ENCODE measurements at places on chromosomes 7 and 10.

DNA sequence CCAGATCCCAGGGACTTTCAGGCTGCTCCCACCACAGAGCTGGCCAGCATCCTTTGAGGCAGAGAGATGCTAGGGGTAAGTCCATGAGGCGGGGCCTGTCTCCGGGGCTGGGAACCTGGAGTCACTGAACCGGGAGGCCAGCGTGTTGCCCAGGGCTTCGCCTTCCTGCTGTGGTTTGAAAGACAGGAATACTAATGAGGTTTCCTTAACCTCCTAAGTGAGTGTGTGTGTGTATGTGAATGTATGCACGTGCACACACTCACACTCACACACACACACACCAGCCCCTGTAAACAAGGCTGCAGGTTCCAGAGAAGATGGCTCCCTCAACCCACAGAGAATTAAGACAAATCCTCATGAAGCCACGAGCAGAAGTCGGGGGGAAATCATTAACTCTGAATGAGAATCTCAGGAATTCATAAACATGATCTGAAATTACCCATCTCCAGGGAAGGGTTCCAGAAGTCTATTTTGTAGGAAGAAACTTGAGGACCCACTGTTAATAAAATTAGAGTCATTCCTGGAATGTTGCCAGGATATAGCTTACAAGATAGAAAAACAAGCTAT, 20.3 kb upstream of the PFKP start:
- no peak for DNase-seq

DNA sequence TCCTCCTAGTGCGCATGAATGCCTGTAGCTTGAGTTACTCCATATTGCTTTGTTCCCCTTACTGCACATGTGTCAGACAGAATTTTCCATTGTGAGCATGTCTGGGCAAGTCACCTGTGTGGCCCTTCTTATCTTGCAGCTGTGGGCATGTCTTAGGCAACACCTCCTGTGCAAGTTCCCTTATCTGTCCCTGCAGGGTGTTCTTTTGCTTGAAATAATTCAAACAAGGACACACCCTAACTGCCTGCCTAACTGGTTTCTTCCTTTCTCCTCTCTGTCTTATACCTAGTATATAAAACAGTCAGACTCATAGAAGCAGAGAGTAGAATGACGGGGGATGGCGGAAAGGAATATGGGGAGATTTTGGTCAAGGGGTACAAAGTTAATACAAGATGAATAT, 421.1 kb upstream of the SORCS1 start:
- no peak for DNase-seq

GRCh38 chr7:134684165-134684564, 37.5 kb downstream of the BPGM start:
- no peak for DNase-seq

GRCh38 chr7:6606866-6607583, 8.4 kb upstream of the ZNF853 start:
- DNase-seq: no peak

- no peak for DNase-seq
Observed at GRCh38 chr10:11870461-11870780, 47.3 kb downstream of the PROSER2 start.

- DNase-seq: no peak
Observed at GRCh38 chr10:99123336-99123735, 112.3 kb downstream of the HPSE2 start.

- DNase-seq: no peak
Observed at GRCh38 chr10:45581216-45581549, 91.4 kb downstream of the ZFAND4 start.

- DNase-seq: no peak
Observed at GRCh38 chr7:2411815-2412586, 8.6 kb downstream of the CHST12 start.

GRCh38 chr10:123808906-123809305, 82.7 kb downstream of the CPXM2 start:
- no peak for DNase-seq

DNA sequence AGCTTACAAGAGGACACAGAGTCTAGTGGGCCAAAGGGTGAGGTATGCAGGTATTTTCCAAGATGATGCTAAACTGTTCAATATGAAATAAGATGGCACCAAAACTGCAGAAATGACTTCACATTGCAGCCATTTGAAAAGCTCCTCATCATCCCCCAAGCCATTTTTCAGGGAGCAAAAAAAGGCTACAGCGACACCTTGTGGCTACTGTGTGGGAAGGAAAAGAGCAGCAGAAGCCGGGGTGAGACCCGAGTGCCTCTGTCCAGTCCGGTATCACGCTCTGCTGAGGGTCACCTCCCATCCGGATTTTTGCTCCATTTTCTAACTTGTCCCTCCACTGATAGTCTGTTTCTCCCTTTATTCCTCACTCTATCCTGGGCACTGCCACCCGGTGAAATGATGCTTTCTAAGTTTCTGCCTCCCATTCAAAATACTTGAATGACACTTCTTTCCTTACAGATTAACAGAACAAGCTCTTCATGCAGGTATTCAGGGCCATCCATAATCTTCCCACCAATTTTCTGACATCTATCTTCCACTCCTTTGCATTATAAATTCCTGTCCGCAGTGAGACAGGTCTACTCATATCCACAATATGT, 220.2 kb downstream of the DGKI start:
- no peak for DNase-seq

- no peak for DNase-seq
Observed at GRCh38 chr10:100645091-100645490, 100.3 kb upstream of the PAX2 start.

GRCh38 chr7:100192969-100193368, 15.3 kb downstream of the STAG3 start:
- DNase-seq: no peak

DNA sequence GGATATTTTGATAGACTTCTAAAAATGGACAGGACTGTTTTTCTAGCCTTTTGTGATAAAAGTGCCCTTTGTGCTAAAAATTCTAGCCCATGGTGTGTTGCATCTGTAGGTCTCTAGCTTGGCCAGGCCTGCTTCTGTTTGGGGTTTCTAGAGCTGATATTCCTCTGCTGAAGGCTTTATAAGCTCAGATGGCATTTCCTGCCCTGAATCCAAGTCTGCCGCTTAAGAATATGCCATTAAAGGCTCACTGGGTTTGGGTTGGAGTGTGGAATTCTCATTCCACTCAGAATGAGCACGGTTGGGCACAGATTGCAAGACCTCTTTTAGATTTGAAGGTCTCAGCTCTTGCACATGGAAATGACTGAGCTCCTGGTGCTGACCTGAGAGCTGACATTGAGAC, 49.4 kb upstream of the IGFBP3 start:
- DNase-seq: no peak

DNA sequence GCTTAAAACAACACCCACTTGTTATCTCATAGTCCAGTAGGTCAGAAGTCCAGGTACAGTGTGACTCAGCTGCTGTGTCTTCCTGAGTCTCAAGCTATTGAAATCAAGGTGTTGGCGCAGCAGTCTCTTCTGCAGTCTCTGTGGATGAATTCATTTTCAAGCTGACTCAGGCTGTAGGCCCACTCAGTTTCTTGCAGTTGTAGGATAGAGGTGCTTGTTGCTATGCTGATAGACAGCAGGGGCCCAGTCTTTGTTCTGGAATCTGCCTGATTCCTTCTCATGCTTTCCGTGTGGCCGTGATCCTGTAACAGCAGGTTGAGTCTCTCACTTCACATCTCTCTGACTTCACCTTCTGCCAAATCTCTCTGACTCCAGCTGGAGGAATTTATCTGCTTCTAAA, 400.4 kb upstream of the POM121L12 start:
- no peak for DNase-seq

GRCh38 chr10:71513540-71513853, 116.8 kb downstream of the CDH23 start:
- DNase-seq: no peak

DNA sequence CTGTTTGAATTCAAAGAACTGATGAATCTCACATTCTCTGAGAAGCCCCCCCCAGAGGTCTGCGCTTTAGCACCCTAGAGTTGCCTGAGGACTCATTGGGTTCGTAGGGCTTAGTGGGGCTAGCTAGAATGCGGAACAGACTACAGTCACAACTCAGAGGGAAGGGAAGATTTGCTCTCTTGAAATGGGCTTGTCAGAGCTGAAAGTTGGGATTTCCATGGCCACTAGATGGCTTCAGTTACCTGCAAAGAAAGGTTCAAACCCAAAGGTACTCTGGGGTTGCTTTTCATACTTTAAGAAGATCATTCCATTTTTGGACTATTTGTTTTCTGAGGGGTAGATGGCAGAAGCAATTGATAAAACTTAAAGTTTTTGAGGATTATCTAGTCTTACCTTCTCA, 205.0 kb downstream of the BBS9 start:
- no peak for DNase-seq

GRCh38 chr7:47000561-47000960, 581.4 kb downstream of the TNS3 start:
- no peak for DNase-seq

GRCh38 chr7:72435366-72435765, 23.2 kb upstream of the CALN1 start:
- no peak for DNase-seq

- no peak for DNase-seq
Observed at GRCh38 chr7:123242467-123243092, 42.8 kb upstream of the SLC13A1 start.

DNA sequence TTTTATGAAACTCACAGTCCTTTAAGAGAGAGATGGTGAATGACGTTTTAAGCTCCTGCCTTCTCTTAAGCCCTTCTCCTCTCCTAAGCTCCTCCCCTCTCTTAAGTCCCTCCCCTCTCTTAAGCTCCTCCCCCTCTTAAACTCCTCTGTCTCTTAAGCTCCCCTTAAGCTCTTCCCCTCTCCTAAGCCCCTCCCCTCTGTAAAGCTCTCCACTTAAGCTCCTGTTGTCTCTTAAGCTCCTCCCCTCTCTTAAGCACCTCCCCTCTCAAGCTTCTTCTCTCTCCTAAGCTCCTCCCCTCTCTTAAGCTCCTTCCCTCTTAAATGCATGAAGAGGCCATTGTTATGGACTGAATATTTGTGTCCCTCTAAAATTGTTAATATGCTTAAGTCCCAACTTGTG, 1180.6 kb upstream of the AUTS2 start:
- no peak for DNase-seq

DNA sequence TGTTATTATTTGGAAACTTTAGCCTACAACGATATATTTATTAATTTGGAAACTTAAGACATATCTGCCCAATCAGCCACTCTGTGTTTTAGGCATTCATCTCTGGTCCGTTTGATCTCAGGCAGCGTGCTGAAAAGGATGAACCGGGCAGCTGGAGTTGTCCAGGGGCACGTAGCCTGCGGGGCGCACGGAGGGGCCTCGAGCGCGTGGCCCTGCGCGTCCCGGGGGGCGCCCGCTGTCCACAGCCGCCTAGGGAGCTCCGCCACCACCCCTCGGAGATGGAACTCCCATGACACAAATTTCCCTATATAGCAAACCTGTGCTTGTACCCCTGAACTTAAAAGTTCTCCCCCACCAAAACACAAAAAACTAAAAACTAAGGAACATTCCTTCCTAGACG, 24.3 kb upstream of the MKI67 start:
- DNase-seq: no peak

DNA sequence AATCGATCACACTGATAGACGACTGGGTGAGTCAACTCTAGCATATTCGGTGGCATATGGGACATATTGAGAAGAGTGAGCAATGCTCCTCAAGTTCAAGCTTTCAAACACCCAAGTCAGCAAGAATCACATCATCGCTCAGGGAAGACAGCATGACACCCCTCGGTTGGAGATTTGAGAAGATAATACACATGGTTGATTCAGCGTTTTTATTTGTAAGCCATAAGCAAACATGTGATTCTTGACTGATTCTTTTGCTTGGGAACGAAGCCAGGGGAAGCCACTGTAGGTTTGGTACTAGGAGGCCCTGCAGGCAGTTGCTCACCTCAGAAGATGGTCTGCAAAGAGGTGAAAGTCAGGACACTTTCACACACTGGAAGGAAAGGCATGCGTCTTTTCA, 12.6 kb downstream of the UCMA start:
- no peak for DNase-seq

DNA sequence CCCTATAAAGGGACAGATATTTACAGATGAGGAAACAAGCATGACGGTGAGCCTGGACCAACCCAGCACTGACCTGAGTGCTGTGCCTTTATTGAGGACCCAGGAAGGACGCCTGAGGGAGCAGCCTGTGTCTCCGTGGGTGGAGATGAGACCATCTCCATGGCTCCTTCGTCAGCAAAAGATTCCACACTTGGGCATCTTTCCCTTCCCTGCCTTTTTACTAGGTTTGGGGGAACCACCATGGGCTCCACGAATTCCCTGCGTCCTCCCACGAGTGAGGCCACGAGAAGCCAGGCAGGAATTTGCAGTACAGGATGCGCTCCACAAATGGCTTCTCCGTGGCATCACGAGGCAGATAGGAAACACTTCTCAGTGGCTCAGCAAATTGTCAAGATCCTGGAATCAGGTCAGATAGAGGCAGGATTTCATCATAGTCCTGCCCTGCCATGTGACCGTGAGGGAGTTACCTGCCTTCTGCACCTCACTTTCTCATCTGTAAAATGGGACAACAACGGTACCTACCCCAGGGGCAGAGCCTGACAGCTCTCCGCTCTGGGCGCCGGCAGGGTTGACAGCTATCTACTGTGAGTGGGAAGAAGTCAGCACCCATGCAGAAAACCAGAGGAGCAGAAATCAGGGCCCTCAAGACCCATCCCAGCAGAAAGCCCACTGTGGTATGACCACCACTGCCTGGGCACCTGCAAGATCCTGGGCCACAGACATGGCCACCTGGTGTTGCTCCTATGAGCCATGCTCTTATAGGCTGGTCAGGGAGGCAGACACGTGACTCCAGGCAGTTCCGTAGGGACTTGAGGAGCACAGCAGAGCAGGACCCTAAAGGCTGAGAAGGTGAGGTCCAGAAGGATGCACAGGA, 80.1 kb downstream of the GRID1 start:
- DNase-seq: no peak

- peak; percentile 45 for DNase-seq
Observed at GRCh38 chr10:11270135-11270857, 252.6 kb downstream of the CELF2 start.

GRCh38 chr10:6995831-6996230, 415.0 kb downstream of the SFMBT2 start:
- no peak for DNase-seq

DNA sequence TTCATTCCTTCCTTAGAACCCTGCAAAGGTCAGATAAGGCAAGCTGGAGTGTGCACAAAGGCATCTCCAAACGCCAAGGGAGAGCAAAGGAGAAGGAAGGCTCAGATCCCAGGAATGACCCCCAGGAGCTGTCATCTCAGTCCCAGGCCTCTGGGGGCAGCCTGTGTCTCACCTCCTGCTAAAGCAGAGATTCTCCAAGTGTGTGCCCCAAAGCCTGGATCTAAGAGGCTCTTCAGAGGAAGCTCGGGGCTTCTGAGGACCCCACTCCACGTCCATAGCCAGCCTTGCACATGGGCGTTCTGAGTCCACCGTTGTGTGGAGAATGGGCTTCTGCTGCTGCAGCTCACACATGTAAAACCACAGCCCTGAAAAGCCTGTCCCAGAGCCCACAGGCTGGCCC, 5.1 kb upstream of the GRID1 start:
- no peak for DNase-seq

DNA sequence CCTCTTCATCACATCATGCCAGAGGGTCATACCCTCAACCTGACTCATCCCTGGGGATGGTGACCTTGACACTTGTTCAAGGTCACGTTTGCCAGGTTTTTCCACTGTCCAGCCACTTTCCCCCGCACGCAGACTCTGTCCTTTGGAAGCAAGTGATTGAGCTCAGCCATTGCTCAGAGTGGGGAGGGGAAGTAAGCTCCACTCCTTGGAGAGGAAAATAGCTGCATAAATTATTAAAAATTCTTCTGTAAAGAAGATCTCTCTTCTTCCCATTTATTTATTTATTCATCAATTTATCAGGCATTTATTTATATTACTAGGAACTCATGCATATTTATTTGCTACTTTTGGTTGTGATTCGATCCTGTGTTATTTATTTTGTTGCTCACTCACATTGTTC, 88.0 kb downstream of the GLRX3 start:
- no peak for DNase-seq
